Progenitor cell of endocrine pancreas (in vitro differentiated cells): ENCODE measurements at places on chromosomes 16 and 17.

DNA sequence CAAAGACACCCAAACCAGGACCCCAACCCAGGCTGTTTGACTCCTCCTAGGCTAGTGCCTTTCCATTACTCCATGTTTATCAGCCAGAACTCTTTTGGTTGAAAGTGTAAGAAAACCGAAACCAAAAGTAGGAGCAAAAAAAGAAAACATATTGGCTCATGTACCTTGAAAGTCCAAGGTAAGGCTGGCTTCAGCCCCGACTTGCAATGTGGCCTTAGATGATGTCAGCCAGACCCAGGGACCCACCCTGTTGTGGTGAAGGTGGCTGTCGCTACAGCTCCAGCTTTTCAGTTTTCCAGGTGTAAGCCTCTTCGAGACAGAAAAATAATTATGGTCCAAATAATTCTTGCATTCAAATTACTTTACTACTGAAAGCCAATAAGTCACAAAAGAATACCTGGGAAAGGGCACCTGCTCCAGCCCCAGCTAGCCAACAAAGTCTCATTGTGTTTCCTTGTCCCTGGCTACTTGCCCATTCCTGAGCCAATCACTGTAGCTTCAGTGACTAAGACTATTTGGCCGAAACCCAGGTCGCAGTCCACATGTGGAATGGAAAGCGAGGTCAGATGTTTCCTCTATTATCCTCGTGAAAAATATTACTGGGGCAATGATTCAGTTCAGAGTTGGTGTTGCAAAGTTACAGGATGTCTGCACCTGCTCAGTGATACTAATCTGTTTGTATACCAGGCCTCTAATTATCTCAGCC is 20.7 kb downstream of the DNAH9 start:
- DNase-seq = no peak

- DNase-seq = no peak
These were observed 21.6 kb upstream of the PABPN1L start for GRCh38 chr16:88888057-88888456.

DNA sequence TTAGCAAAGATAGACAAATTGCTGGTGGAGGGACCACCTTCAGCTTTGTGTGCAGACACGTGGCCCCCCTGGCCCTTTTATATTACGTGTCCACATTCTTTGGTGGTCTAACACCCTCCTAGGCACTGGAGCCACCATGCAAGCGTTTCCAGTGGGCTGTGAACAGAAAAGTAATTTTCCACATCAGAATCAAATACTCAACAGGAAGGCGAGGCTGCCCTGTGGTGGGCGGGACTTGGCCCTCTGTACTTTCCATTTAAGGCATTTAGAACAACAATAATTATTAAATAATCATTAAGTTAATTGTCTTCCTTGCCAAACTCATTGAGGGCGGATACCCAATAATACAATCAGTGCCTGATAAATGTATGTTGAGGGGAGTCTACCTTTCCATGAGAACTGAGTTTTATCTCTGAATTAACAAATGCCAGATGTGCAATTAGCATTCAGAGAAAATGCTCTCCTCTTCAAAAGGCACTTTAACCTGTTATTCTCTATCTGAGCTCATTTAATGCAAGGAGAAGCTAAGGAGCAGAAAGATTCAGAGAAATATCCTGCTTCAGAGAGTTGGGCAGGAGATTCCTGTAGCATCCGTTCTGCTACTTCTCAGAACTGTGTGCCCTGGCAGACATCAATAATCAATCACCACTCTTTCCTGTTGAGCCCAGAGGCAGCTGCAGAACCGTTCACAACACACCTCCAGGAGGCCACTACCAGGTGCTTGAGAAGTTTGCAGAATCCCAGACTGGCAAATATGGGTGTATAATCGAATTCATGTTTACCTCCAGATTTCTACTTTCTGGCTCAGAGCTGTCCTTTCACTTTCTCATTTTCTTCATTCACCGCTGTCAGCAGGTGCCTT is 109.4 kb downstream of the CMIP start:
- DNase-seq = no peak

DNA sequence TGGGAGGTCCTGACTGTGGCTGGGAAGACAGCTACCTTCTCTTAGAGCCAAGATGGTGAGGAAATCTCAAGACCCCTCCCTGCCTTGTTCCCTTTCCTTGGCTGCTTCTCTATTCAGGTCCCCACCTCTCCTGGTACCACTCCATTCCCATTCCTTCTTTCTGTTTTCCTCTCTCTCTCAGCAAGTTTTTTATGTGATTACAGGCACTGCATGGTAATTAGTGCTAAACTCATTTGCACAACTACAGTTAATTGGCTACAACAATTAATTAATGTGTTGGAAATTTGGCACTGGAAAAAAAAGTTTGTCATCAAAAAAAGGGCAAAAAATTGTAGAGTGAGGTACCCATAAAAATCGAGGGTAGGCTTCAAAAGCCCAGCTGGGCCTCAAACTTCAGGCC is 45.3 kb downstream of the NEUROD2 start:
- no peak for DNase-seq

GRCh38 chr17:4530799-4531730 is 24.1 kb downstream of the MYBBP1A start:
- no peak for DNase-seq

DNA sequence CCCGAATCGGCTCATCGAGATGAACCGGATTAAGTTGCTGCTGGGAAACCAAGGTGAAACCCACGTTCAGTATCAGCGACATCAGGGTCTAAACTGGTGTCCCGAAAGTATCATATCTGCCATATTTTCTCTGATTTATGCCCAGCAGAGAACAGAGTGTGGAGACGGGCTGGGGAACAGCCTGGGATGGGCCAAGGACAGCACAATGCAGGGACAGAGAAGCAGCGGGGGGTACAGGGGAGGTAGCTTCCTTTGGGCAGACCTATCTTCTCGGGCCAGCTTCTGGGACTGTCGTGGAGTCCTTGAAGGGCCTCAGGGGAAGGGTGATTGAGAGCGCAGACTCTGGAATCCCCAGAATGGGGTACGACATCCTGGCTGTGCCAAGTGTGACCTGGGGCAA is 17.5 kb upstream of the MLKL start:
- no peak for DNase-seq

DNA sequence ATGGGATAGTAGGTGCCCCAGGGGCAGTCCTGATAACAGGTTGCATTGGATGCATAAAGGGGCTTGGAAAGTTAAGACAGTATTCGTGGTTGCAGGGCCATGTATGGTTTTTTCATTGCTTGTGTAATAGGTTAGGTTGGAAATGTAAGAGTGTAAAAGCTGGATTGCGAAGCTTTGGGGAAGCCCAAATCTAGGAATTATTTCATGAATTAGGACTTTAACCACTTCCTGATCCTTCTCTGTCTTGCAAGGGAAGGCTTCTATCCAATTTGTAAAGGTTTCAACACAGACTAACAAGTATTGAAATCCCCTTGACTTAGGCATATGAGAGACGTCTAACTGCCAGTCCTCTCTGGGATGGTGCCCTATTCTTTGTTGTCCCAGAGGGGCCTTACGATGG is 7.8 kb upstream of the CCL17 start:
- DNase-seq = no peak

- no peak for DNase-seq
These were observed 147.9 kb downstream of the STX8 start for GRCh38 chr17:9427465-9428315.

DNA sequence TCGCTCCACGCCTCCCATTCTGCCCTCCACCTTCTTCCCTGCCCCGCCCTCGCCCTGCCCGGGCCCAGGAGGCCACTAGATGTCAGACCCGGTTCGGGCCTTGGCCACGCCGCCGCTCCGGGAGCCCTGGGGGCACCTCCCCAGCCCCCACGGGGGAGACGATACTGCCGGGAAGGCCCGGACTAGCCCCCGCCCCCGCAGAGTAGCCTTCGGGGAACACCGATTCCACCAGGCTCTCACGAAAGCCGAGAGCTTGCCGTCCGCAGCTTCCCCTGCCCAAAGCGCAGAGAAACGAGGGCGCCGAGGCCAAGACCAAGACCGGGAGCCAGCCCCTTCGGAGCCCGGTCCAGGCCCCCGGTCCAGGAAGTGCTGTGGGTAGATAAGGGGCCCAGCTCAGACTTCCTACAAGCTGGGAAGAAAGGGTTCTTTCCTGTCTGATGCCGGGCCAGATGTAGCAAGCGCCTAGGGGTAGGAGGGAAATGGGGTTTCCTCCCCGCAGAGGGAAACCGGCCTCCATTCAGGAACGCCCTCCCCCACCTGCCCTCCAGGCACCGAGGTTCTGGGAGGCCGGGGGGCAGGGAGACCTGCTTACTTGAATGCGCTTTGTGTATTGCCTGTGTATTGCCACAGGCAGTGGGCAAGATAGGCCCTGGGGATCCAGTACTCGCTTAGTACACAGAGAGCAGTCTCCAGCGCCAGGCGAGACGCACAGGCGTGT is 806 bp upstream of the CYB561 start:
- DNase-seq = no peak

DNA sequence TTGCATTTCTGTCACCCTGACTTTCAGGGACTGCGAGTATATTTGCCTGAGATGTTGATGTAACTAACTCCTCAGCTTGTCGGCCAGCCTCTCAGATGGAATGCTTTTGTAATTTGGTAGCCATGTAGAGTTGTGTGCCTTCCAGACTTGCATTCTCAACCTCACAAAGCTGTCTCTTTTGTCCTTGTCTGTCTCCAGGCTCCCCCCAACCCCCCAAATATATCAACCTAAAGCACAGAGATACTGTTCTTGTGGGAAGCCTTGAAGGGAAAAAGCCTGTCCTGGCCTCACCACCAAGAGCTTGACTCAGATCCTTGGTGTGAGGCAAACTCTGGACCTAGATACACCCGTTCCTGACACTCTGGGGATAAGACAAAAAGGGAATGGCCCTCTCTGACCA is 18.4 kb downstream of the SAP30BP start:
- DNase-seq = no peak

DNA sequence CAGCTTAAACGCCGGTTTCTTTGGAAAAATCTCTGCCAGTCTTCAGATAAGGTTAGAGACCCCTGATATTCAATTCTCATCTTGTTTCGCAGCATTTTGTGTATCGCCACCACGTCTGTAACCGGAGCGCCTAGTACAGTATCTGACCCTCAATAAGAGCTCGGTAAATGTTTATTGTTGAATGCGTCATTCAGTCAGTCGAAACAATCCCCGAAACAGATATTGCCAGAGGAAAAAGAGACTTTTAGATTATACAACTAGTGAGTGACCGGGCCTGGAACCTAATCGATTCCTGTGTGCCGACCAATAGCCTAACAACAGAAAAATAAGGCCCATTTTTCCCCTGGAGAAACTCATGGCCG is 626 bp downstream of the PELP1 start:
- DNase-seq = no peak

DNA sequence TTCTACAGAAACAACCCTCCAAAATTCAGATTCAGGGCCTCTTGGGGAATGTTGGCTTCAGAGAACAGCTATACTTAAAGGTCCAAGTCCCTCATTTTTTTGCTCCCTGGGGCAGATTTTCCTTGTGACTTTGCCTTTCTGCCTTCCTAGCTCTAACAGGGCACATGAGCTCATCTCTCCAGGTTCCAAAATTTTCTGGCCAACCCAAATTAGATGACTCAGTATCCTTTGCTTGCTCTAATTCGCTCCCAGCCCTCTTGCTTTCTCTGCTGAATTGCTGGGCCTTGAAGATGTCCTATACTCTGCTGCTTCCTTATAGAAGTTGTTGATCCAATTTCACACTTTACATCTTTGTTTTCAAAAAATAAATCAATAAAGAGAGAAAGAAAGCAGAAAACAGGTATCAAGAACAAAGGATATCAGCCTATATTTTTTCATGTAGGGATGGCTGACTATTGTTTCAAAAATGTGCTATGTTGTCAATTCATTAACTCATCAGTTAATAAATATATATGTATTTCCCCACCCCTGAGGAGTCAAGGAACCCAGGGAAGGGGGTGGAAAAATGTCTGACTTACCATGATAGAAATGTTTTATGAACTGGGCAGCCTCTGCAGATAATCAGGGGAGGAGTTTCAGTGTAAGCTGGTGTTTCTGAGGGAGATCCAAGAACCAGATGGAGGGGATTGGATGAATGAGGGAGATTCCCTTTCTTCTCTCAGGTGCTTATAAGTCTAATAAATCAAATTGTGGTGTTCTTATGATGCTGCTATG is 1.0 kb upstream of the KRTAP4-2 start:
- no peak for DNase-seq

DNA sequence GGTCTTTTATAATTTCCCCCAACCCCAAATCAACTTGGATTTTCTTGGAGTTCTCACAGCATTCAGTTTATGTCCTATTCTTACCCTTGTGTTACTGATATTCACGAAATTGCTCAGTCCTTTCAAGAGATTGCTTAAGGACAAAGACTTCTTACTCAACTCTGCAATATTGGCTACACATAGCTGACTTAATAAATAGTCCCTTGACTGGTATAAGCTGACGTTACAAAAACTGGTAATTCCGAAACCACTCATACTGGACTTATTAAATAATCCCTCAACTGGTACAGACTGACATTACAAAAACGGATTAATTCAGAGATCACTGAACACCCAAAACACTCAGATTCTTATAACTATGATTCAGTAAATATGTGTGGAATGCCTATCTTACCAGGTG is 860 bp downstream of the TIGD7 start:
- DNase-seq = no peak

DNA sequence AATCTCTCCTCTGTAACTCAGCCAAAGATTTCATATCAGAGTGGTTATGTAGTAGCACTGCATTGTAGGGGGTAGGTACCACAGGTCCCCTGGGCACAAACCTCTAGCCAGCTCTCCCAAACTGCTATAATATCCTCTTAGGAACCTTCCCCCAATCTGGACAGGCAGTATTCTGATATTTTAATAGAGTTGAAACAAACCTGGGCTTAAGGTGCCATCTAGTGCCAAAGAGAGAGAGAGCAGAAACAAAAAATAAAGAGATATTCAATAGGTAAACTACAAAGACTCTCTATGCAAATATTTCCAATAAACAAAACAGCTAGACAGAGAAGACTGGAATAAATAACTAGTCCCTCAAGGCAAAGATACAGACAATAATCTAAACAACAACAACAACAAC is 1070.0 kb downstream of the CDH11 start:
- no peak for DNase-seq

DNA sequence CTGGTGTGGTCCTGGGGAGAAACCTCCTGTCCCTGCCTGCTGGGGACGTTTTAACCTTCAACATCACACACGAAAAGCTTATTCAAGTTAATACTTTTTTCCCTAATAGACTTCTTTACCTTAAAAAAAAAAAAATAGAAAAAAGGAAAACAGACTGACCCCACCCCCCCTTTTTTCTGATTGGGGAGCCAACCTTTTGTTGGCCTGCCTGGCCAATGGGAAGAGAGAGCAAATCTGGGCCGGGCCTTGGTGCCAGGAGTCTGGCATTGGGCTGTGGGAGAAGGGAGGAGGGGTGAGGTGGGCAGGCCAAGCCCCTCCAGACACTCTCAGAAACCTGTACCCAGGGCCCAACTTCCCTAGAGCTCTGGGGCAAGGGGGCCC is 3.0 kb downstream of the CBX8 start:
- DNase-seq = no peak

GRCh38 chr17:78268951-78269905 is 37.8 kb downstream of the TMEM235 start:
- no peak for DNase-seq

- no peak for DNase-seq
These were observed 151.5 kb downstream of the AATF start for GRCh38 chr17:37100231-37100630.
